ENCODE measurements at places on chromosomes 1 and 21.

DNA sequence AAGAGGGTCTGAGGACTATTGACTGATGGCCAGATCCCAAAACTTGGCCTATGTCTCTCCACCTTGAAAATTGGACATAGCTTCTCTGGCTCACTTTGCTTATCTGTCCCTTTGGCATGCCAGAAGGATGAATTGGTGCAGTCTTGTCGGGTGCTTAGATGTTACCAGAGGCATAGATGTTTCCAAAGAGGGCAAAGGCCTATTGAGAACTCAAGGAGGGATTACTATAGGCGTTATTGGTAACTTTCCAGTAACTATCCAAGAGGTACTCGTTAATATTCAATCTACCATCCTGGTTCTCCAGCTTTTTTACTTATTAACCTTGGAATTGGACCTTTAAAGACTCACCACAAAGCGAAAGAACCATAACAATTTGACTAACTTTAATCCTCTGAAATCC, 368.3 kb upstream of the ESRRG start:
- DNase-seq: no peak

GRCh38 chr21:14569868-14570267, 23.8 kb upstream of the SAMSN1 start:
- no peak for DNase-seq

- no peak for DNase-seq
Observed at GRCh38 chr1:23915466-23915865, 2.3 kb upstream of the CNR2 start.

DNA sequence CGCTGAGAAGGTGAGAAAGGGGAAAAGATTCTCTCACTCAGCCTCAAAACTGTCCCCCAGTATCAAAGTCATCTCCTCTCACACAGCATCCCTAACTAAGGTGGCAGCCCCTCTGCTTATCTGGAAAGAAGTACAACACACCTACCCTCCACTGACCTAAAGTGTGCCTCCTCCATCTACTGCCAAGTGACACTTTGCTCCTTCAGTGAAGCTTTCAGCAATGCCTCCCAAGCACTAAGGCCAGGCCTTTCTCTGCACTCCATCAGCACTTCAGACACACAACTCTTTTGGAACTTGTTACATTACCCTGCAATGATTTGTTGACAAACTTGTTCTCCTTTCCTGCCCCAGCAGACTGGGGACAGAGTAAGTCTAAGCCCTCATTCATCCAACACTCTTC, 1.4 kb downstream of the SH3BP5L start:
- no peak for DNase-seq

- DNase-seq: no peak
Observed at GRCh38 chr1:167532964-167533824, 14.9 kb upstream of the CD247 start.

DNA sequence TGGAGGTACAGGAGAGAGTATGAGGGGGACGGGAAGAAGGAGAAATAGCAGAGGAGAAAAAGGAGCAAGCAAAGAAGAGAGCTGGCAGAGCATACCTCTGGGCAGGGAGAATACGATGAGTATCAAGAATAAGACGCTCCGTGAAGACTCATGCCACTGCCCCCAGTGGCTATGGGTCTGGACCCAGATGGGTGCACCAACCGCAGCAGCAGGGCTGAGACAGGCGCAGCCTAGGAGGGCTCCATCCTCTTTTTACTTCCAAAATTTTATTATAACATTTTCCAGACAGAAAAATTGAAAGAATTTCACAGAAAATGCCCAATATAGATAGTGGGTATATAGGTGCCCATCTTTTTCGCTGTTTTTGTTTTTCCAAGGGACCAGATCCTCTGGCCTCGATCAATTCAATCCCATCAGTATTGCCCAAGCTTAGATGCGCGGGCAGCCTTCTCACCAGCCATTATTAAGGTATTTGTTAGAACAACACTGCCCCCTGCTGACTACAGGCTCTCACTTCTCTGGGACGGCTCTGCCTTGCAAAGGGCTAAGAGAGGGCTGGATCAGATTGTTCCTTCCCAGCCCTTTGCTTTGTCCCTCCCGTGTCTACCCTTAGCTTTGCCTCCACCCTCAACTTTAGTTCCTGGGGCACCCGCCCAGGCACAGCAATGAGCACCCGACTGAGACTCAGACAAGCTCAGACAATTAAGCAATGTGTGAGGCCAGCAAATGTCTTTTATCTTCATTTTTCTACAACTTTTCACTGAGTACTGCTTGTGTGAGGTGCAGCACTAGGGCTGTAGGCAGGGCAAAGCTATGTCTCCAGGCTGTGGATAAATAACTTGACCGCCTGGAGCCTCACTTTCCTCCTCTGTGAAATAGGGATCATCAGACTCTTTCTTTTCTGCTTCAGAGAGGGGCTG, 17.5 kb upstream of the CAMK1G start:
- peak; percentile 84 for DNase-seq

GRCh38 chr1:61223140-61223539, 140.8 kb downstream of the NFIA start:
- no peak for DNase-seq

GRCh38 chr1:56123421-56123820, 455.9 kb downstream of the PLPP3 start:
- no peak for DNase-seq

DNA sequence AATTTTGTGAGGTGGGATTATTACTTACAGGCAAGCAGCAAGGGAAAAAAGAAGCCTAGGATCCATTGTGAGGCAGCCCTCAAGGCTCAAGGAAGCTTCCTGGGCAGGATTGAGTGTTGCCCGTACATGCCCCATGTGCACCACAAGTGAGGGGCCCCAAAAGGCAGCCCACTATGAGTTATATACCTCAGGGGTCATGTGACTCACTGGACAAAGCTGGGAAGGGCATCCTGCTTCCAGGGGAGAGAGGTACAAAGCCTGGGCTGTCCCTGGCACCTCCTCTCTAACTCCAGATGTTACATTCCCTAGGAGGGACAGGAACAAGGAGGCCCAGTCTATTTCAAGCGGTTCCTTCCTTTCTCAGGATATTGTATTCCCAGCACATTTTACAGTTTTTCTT, 34.0 kb upstream of the CD1D start:
- DNase-seq: no peak

DNA sequence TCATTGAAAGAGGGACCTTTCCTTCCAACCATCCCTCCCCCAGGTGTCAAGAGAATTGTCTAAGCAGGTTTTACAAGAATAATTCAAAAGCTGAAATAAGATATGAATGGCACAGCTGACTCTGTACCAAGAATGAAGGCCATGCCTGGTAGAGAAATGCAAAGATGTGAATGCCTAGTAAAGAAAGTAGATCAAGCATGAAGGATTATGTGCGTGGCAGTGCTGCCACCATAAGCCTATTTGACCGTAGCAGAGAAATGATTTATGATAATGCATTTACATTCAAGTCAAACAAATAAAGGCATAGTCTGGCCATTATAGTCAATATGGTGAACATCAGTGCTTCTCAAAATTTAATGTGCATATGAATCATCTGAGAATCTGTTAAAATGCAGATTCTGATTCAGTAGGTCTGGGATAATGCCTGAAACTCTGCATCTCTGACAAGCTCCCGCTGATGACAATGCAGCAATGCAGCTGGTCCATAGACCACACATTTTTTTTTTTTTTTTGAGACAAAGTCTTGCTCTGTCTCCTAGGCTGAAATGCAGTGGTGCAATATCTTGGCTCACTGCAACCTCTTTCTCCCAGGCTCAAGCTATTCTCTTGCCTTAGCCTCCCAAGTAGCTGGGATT, 16.6 kb upstream of the CLCA4 start:
- no peak for DNase-seq

DNA sequence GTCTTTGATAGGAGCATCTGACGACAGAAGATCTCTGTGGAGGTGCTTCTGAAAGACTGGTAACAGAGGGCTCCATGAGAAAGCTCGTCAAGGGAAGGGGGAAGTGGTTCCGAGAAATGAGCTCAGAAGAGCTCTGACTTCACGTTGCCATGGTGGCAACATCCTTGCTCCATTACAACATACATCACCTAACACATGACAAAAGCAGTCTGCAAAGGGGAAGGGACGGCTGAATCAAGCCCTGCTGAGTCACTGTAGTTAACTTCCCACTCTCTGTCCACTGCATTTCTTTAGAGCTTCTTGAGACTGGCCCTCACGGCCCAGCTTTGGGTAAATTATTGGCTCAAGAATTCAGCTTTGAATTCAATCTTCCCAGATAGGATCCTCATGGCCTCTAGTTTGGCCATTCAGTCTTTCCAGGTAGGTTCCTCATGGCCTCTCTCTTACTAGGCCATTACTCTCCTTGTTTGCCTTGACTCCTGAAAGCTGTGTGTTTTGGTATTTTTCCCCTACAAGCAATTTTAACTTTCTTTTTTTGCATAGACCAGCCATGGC, 88.0 kb upstream of the ZNF648 start:
- peak; percentile 59 for DNase-seq

DNA sequence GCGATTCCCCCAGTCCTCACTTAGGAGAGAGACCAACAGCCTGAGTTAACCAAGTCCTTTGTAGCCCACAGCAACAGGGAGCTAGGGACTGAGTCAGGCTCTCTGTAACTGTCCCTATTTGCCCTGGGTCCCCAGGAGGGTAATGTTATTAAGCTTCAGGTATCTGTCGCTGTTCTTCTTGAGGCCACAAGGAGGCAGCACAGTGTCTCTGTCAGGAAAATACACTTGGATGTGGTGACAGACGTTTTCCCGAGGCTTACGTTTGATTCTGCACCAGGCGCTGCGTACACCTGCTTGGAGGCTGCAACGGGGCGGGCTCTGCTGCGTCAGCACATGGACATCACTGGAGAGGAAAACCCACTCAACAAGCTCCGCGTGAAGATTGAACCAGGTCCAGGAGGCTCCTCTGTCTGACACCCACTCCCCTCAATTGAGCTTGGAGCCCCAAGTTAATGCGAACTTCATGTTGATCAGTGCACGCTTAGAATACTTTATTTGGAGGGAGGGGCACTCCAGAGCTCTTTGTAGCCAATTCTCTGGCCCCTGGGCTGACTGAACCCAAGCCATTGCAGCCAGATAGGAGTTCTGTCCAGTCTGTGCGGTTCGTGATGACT, 10.7 kb upstream of the ELF3 start:
- peak; percentile 66 for DNase-seq

DNA sequence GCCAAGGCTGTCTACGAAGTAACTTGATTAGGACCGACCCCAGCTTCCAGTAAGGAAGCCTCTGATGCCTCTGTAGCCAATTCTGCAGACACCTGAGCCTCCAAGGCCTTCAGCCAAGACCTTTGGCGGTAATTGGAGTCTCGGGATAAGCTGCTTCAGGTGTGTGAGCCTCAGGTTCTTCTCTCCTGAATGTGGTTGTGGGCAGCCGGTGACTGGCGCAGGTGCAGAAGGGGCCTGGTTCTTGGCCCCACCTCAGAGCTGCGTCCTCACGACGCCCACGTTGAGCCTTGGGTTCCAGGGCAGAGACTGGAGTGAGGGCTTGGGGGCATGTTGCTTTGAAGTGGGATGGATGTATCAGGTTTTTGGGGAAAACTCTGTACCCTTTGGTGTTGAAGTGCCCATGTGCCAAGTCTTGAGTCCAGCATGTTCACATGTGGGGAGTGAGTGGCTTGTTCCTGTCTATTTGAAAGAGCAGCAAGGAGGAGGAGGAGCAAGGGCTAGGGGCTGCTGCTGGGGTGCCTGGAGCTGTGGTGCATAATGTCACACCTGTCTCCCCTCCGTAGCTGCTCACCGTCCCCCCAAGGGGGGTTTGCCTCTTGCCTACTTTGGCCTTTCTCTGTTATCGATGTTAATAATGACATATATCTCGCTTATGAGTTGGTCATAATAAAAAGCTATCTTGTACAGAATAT, 1.4 kb downstream of the PSEN2 start:
- no peak for DNase-seq

DNA sequence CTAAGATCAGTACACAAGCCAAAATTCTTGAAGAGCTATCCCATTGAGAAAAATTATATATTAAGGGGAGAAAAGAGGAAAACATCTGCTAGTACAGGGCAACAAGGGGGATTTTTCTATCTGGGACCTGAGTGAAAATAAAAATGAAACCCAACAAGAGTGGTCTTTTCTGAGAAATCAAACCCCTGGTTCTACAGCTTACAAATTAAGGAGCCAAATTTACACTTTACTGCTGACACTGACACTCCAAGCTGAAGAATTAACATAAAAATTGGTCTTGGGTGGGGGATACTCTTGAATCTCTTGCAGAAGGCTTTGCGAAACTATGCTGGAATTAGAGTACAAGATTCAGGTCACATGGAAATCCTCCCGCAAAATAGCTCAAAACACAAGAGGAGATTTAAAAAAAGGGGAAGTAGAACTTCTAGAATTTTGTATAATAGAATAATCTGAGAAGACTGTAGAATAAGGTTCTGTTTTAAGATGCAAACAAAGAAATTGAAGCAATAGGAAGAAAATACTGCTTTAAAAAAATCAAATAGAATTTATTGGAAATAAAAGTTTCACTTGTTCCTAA, 32.1 kb upstream of the HSPA13 start:
- DNase-seq: no peak

DNA sequence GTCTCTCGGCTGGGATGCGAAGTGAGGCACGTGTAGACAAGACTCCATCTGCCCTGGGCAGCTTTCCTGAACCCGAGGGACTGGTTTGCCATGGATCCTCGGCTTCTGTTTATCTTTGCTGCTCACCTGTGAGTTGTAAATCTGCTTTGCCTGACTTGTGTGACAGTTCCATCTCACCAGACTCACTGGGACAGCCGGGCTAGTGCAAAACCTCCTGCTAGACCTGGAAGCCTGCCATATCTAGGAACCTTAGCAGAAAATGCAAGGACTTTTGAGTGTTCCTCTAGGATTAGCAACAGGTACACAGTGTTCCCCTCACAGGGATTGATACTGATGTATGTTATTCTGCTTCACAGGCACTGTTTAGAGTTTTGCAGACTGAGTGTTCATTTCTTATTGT, 218.6 kb downstream of the URB2 start:
- DNase-seq: no peak

DNA sequence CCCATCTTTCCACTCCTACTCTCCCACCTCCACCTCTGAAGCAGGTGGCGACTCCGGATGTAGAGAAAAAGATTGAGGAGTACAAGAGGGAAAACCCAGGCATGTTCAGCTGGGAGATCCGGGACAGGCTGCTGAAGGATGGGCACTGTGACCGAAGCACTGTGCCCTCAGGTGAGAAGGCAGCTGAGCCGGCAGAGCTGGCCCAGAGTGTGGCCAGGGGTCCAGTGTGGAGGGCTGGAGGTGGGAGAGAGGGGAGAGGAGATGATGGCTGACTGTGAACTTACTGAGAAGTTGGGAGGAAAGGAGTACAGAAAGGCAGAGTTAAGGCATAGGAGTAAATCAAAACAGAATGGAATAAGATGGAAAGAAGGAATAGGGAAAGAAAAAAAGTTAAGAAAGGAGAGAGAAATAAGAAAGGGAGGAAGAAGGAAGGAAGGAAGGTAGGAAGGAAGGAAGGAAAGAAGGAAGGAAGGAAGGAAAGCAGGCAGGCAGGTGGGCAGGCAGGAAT, 4.5 kb downstream of the PAX7 start:
- DNase-seq: no peak

- no peak for DNase-seq
Observed at GRCh38 chr1:222811671-222812070, 3.2 kb upstream of the DISP1 start.

DNA sequence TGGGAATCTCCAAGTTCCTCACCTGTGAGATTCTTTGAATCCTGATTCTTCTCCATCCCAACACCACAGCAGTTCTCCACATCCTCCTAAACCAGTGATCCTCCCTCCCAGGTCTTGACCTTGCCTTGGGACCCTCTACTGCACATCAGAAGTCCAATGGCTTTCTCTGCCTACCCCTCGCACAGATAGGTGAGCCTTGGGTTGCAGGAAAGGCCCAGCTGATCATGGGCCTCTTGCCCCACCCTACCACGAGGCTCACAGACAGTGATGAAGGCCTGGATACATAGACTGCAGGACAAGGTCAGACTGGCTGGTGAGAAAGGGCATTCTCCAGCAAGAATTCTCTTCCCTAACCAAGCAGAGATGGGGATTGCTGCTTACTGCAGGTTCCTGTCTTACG, 825 bp downstream of the FABP3 start:
- DNase-seq: no peak

Data from erythroblast (primary cell).